ENCODE measurements at places on chromosomes 3 and 15.

DNA sequence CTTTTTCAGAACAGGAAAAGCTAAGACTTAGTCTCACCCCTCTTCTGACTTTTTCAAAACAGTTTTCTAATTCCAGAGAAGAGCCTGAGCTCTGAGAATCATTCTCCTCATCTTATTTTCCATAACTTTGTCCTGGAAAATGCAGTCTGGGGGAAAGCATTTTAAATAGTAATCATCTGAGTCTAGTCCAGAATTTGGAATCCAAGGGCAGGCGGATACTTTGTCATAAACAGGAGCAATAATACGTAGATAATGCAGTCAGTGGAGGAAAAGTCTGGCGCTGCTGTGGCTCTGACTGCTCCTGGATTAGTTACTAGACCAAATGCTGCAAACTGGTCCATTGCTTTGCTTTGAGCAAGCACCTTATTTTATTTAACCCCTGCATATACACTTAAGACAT is 285.0 kb downstream of the THSD4 start:
- no peak for DNase-seq

DNA sequence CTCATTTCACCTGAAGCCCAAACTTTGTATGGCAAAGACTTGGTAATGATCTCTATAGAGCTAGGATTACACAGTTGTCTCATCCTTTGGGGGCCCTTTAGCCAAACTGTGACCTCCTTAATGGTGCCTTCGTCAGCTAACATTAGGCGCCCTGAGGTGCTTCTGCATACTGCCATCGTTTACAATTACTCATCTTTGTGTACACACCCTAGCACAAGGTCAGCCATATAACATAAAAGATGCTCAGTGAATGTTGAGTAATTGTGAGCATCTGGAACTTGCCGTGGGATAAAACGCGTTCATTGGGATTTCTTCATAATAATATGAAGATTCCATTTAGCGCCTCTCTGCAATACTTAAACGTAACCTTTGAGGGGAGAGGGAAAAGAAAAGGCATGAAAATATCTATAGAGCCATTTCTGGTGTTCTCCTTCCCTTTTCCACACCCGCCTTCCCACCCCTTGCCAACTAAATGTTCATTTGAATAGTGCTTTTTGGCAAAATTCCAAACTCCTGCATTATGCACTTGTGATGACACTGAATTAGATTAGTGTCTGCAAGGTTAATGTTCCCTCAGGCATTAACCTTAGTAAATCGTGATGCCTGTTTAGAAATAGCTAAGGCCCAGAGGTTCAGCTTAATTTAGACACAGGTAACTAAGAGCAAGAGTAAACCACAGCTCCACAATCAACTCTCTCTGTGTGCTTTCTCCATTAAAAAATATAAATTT is 990 bp upstream of the ZNF148 start:
- DNase-seq, result no peak

DNA sequence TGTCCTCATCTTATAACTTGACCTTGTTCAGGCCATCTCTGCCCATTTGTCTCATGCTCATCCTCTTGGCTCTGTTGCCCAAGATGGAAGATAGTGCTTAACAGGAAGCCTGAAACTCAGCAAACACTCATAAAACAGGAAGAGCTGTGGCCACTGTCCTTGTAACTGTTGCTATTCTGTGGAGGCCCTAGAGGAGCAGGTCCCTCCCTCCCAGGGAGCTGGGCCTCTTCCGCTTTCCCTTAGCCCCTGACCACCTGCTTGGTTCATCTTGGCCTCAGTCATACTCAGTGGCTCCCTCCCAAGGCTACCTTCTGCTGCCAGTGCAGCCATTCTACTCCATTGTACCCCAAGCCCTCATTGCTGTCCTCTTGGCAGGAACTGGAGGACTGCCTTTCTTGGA is 3.5 kb downstream of the MAPKAPK3 start:
- DNase-seq, result no peak

GRCh38 chr3:98274914-98275313 is 7.4 kb upstream of the OR5H2 start:
- DNase-seq, result no peak

DNA sequence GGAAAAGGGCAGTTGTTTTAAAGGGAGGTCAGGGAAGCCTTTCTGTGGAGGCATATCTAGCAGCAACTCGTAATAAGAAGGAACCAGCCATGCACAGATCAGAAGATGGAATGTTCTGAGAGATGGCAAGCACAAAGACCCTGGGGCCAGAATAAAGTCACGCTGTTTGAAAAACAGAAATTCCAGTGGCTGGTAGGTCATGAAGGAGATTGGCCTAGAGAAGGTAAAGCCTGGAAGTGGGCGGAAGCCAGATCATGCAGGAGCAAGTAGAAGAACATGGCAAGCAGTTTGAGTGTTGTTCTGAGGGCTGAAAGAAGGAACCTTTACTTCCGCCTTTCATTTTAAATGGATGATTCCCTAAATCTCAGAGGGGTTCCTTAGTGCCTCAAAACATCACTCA is 208.1 kb upstream of the PPP2R3A start:
- no peak for DNase-seq

DNA sequence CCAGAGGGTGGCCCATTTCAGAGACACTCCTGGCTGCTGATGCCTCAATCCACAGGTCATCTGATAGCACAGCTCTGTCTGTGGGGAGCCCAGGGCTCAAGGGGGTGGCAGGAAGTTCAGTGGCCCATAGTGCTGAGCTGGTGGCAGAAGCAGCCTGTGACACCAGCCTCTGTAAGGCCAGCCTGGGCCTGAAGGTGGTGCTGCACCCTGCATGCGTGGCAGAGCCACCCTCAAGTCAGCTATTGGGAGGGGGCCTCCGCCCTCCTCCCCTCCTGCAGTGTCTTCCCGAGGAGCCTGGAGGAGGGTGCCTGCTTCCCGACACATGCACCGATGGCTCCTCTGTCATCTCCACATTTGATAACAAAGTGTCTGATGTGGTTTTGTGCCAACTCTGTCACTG is 3.0 kb downstream of the PLA1A start:
- DNase-seq, result no peak

DNA sequence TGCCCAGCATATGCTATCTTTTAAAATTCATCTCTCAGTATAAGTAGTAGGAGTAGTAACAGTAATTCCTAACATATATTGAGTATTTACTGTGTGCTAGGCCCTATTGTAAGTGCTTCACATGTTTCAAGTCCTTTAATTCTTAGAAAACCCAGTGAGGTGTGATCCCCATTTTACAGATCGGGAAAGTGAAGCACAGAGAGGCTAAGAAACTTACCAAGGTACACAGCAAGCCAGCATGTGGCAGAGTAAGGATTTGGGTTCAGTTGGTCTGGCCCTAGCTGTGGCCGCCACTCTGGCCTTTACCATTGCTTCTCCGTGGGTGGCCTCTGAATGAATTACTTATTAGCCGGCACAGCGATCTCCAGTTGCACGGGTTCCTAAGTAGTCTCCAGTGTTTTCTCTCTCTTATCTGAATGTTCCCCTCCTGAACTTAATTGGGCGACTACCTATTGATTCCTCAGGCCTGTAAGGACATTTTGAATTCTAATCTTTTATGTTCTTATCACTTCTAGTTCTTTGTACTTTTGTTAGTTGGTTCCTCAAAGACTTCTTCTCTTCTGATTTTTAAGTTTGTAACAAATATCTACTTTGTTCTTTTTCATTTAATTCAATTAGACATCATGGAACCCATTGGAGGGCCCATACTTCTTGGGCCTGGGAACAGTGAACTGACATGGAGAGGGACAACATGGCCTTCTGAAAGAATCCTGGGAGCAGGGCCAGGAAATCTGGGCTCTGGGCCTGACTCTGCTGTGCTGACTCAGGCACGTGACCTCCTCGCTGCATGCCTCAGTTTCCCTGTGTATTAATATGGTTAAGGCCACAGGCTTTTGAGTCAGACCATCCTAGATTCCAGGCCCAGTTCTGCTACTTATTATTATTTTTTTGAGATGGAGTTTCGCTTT is 11.6 kb downstream of the CLCN2 start:
- no peak for DNase-seq

- no peak for DNase-seq
Measured at GRCh38 chr3:168314166-168314565, 218.4 kb upstream of the GOLIM4 start.

DNA sequence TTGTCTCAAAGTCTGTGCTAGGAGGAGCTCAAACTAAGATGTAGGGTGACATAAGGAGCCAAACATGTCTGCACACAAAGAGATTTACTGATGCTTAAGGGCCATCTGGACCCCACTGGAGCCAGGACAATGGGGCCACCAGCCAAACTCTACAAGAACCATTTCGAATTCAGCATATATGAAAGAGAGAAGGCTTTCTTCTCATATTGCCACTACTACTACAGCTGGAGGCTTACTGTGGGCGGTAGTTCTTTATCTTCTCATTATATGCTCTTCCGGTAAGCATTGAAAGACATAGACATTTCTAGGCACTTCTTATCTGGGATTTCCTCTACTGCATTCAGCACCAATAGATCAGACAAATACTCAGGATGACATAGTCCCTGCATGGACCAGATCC is 404.4 kb upstream of the PROK2 start:
- no peak for DNase-seq

- no peak for DNase-seq
Measured at GRCh38 chr15:101491734-101492640, 2.5 kb upstream of the PCSK6 start.

DNA sequence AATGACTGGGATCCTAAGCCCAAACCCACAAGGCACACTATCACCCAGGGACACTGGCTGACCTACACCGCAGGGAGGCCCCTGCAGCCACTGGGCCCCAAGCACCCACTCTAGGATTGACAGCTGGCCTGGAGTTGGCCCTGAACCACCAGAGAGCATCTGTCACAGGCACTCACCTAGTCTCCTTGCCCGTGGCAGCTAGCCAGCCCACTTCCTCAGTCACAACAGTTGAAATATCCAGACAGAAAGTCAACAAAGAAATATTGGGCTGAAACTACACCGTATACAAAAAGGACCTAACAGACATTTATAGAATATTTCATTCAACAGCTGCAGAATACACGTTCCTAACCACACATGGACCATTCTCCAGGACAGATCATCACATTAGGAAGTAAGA is 5.2 kb upstream of the SPINK8 start:
- no peak for DNase-seq

DNA sequence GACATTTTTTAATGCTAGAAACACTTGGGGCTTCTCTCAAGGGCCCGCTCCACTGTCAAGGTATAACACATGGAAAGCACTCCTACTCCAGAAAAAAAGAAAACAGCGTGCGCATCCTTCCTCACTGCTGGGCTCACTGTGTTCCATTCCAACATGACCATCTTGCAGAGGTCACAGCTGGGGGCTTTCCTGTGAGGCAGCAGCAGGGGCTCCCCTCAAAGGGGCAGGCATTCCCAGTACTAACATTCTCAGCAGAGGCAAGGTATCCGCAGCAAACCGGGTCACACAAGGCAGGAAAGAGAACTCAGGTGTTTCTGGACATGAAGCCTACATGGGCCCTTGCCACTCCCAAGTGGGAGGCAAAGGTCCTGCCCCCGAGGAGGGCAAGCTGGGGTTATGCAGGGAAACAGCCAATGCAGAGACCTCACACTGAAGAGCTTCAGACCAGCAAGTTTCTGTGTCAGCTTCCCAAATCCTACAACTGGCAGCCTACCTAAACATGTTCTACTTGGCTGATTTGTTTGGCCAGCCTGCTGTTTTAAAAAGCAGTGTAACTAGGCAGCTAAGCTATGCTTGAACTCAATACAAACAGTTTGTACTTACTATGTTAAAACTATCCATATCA is 6.4 kb downstream of the BDH1 start:
- no peak for DNase-seq

DNA sequence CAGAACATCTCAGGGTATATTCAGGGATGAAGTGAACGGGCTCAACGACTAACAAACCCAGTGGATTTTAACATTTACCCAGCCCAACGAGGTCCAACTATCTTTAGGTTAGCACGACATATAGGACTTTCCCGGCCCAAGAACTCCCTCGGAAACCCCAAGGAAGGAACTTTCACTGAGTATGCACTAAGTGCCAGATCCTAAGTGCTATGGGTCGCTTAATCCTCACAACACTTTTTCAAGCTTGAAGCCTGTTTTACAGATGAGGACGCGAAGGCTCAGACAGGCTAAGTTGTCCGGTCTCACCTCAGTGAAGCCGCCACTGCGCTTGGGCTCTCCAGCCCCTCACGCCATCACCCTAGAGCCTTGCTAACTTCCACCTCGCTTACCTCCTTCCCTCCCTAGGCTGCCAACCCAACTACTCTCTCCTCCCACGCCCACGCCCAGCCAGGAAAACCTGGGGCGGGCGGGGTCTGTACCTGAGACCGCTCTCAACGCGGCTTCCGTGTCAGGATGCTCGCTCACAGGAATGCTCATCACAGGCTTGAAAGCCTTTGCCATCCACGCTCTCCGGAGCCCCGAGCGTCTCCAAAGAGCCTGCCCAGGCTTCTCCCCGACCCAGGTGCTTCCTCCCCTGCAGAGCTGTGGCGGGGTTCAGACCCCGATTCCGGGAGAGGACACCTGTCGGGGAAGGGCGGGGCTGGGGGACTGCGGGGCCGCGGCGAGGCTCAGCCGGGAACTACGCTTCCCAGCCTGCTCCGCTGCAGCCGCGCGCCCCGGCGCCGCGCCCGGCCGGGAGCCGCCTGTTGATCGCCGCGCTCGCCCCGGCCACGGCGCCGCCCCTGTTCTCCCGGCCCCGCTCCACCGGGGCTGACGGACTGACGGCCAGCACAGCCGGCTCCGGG is at the start of gene TMOD2:
TSS of gene TMOD2 (plus strand) at position 806 of the 905 bp plus-strand sequence. CDS start 14,845 bp downstream, outside the sequence.
- peak; percentile 40 for DNase-seq

DNA sequence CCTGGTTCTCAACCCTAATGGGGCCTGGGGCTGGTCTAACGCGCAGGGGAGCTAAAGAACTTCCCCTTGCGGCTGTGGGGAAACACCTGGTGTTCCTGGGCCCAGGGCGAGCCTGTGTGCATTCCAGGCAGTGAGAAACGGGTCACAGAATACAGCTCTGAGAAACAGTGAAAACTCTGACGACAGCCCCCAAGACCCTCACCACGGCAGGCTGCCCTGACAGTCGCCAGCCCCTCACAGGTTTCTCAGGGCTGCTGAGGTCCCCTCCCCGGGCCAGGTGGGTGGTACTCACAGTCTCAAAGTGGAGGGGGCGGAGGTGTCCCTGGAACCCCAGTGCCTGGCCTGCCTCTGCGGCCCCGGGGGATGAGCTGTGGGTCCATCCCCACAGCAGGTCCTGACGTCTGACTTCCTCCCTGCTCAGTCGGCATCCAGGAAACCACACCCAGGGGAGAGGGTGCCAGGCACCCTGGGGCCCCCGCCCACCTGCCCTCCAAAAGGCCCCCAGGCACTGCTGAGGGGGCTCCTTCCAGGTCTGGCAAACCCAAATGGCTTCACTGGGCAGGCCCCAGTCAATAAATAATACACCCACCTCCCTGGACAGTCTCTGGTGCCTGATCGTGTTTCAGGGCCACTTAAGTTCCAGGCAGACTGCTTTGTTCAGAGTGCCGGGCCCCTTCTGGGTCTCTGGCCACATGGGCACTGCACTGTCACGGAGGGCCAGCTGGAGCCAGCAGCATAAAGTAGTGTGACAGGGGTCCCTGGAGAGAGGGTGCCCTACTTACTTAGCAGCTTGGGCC is 57.7 kb downstream of the IQSEC1 start:
- no peak for DNase-seq

DNA sequence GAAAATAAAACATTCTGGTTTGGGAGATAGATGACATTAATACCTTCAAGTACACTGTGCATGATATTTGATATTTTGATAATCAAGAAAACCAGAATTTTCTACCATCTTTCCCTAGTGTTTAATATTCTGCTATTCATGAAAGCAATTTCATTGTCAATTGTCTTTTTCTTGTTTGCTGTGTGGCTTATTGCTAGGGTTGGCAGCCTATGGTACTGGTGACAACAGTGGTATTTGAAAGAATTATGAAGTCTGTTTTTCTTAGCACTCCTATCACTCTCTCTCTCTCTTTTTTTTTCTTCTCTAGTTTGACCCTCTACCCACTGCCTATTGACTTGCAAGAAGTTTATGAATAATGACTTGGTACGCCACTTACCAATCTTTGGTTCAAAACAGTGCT is 15.4 kb downstream of the RNF13 start:
- no peak for DNase-seq
